Fibroblast of villous mesenchyme (primary cell): ENCODE measurements at places on chromosomes 5 and 9. TPM values are rescaled to one million over a fixed set of nuclear protein-coding genes. Genes with fewer than 3 reads are reported as not detected.

GRCh38 chr9:2722715-2723114 is 5.4 kb downstream of the KCNV2 start:
- no peak for DNase-seq

DNA sequence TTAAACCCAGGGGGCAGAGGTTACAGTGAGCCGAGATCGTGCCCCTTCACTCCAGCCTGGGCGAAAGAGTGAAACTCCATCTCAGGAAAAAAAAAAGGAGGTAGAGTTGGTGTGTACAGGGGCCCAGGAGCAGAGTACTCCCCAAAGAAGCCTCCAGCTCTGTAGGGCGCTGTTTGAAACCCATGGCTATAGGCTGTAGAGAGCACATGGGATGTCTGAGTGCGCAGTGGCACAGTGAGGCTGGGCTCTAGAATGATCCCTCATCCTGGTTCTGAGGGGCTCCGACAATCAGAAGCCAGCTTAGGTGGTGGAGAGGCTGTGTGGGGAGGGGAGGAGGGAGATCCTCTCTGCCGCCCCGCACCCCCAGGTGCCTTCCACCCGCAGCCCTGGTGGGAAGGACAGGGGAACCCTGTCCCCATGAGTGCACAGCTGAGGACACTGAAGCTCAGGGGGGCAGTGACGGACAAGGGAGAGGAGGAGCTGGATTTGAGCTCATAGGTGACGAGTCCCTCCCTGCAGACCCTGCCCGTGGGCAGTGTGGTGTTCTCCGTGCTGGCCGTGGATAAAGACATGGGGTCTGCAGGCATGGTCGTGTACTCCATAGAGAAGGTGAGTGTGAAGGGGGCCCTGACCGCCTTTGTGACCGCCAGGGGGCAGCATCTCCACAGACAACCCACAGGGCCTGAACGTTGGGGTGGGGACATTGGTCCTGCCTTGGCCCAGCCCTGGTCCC is 24.6 kb downstream of the CDHR2 start:
- peak; percentile 50 for DNase-seq

- no peak for DNase-seq
Observed at GRCh38 chr9:111000202-111000601, 38.1 kb downstream of the LPAR1 start.

GRCh38 chr5:101543780-101544179 is 640.7 kb upstream of the ST8SIA4 start:
- no peak for DNase-seq

DNA sequence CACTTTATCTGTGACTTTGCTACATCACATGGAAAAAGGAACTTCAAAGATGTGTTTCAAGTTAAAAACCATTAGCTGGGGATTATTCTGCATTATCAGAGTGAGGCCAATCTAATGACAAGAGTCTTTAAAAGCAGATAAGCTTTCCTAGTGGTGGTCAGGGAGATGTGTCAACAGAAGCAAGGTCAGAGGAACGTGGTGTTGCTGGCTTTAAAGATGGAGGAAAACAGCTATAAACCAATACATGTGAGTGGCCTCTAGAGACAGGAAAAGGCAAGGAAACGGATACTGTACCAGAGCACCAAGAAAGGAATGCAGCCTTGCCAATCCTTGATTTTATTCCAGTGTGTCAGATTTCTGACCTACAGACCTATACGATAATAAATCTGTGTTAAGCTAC is 204.2 kb downstream of the TAF11L14 start:
- DNase-seq, result no peak

GRCh38 chr5:158967541-158967940 is 132.2 kb downstream of the EBF1 start:
- DNase-seq, result peak; percentile 21

GRCh38 chr5:107370396-107370968 is 300.3 kb downstream of the EFNA5 start:
- DNase-seq, result no peak

- peak; percentile 51 for DNase-seq
Observed at GRCh38 chr5:10145923-10146401, 103.7 kb downstream of the ATPSCKMT start.

GRCh38 chr5:87127956-87128687 is 139.6 kb upstream of the RASA1 start:
- no peak for DNase-seq

- DNase-seq, result no peak
Observed at GRCh38 chr5:158977642-158978041, 122.1 kb downstream of the EBF1 start.

- DNase-seq, result no peak
Observed at GRCh38 chr9:126063326-126063725, 263.3 kb upstream of the MVB12B start.

DNA sequence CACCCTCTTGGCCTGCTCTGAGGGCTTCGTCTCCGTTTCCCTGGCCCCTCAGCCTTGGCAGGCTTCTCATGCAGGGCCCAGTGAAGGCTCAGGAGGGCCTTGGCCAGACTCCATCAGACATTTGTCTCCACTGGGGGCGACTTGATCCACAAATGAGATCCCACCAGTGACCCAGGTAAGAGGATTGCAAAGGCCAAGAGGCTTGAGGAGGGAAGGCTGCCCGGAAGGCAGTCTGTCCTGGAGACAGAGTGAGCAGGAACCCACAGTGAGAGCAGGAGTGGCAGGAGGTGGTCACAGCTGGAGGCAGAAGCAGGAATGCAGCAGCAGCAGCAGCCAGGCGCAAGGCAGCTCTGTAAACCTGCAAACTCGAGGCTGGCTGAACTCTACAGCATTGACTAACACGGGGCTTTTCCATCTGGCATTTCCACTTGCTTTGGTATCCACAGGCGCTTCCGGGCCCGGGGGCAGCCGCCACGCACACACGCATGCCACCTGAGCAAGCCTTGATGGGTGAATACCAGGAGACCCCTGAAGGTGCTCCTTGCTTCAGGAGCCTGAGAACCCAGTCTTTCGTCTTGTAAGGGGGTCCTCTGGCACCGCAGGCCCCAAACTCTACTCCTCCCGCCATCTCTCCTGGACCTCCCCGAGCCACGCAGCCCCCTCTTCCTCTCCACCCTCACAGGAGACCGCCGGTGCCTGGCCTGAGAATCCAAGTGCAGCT is 14.7 kb downstream of the MGAT1 start:
- DNase-seq, result no peak

GRCh38 chr5:151264113-151264512 is 11.1 kb downstream of the GM2A start:
- DNase-seq, result peak; percentile 10

- DNase-seq, result no peak
Observed at GRCh38 chr5:76469656-76470290, 66.7 kb downstream of the IQGAP2 start.

- DNase-seq, result peak; percentile 79
Observed at GRCh38 chr9:35748858-35749514, at the start of the genes GBA2 and RGP1. TSS of gene GBA2 (minus strand) at chr9:35749228. CDS start at chr9:35748704, 524 bp downstream. TSS of gene RGP1 (plus strand) at chr9:35749287. CDS start at chr9:35749756, 469 bp downstream.

DNA sequence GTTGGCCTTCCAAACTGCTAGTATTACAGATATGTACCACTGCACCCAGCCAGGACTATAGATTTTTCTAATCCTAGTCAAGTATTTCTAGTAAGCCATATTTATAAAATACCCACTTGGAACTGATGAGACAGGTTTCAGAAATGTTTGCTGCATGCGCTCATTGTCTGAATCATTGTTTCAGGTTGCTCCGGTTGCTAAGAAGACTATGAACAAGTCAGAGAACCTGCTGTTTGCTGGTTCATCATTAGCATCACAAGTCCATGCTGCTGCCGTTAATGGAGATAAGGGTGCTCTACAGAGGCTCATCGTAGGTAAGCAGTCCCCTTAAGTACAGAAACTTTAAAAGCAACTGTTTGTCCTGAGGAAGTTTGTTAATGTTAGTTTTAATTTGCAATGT is 5.3 kb downstream of the INVS start:
- no peak for DNase-seq

OCLN gene
- 0.43 and 0.64 TPM in 2 replicates for total RNA-seq

ADAMTSL1 gene
- 3.0 and 10.0 TPM in 2 replicates for total RNA-seq

ADGRV1 gene
- under 0.01 and 0.43 TPM in 2 replicates for total RNA-seq

FOXE1 gene
- under 0.01 and 0.64 TPM in 2 replicates for total RNA-seq
